Fibroblast of skin of abdomen (primary cell): ENCODE measurements at places on chromosomes 13 and 19.

DNA sequence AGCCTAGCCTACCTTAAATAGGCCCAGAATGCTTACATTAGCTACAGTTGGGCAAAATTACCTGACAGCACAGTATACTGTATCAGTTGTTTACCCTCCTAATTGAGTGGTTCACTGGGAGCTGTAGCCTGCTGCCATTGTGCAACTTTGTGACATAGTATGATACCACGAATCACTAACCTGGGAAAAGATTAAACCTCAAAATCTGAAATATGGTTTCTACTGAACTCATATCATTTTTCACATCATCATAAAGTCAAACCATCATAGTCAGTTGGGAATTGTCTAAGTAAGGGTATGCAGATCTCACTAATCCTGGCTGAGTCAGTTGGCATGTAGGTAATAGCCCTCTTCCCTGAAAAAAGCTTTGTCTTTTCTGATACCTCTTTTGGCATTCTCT is 9.2 kb downstream of the PAN3 start:
- peak; percentile 23 for DNase-seq

- no peak for DNase-seq
Measured at GRCh38 chr13:112263152-112263551, 113.0 kb upstream of the SPACA7 start.

- DNase-seq, result no peak
Measured at GRCh38 chr19:42156571-42156970, 24.3 kb upstream of the POU2F2 start.

GRCh38 chr13:30665638-30666037 is 47.9 kb downstream of the USPL1 start:
- no peak for DNase-seq

- DNase-seq, result no peak
Measured at GRCh38 chr13:110817143-110817542, 97.7 kb downstream of the ANKRD10 start.

DNA sequence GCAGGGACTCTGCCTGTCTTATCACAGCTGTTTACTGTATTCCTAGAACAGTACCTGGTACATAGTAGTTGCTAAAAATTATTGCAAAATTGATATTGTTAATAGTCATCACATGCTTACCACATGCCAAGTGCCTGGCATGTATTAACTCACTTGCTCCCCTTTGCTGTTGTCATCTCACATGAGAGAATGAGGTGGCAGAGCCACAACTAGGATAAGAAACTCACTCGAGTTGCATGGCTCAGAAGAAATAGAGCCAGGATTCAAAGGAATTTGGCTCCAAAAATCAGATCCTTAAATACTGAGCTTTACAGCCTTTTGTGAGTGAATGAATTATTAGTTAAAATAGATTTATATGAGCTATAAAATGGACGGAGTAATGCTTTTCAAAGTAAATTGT is 42.6 kb downstream of the B3GLCT start:
- DNase-seq, result no peak

DNA sequence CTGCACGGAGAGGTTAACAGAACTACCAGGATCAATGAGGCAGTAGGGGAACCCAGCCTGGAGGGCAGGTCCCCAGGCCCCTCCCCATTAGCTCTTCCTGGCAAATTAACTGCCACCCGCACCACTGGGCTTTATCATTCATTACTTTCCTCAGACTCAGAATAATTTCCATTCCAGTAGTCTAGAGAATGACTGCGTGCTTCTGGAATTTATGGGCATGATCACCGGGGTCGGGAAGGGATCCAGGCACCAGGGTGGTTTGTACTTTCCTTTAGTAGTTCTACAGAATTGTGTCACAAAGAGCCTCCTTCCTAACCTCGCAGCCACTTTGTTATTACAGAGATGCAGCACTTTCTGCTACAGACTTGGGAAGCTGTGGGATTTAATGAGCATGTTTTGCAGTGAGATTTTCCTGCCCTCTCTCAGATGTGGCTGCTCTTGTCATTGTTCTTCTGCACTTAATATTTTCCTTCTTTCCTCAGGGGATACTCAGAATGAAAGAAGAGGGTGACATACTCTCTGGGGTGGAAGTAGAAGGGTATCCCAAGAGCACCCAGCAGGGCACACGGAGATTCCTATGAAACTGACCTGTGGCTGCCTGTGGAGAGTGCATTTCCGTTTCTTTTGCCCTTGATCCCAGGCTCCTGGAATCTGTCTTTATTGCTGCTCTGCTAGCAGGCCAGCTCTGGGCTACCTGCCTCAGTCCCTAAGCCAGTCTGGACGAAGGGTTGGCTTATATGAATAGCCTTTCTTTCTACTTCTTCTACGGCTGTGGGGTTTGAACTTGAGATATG is 285.0 kb upstream of the SLC10A2 start:
- DNase-seq, result peak; percentile 79

GRCh38 chr13:25109341-25109740 is 13.4 kb downstream of the PABPC3 start:
- DNase-seq, result no peak

DNA sequence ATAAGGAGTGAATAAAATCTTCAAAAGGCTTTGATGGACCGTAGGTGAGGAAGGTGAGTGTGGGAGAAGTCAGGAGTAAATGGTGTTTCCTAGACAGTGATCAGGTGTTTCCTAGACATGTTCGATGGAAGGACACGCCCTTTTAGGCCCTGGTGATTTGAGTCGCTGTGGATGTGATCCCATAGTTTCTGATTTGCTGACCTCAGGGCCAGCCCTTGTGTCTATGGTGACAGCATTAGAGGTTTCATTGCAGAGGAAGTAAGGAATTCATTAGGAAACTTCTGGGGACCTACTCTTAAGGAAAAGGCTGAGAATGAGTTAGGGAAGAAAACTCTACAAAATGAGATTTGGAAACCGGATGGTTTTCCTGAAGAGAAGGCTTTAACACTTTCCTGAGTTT is 31.5 kb upstream of the RNF113B start:
- DNase-seq, result no peak

- no peak for DNase-seq
Measured at GRCh38 chr19:8501516-8501915, 924 bp downstream of the PRAM1 start.

DNA sequence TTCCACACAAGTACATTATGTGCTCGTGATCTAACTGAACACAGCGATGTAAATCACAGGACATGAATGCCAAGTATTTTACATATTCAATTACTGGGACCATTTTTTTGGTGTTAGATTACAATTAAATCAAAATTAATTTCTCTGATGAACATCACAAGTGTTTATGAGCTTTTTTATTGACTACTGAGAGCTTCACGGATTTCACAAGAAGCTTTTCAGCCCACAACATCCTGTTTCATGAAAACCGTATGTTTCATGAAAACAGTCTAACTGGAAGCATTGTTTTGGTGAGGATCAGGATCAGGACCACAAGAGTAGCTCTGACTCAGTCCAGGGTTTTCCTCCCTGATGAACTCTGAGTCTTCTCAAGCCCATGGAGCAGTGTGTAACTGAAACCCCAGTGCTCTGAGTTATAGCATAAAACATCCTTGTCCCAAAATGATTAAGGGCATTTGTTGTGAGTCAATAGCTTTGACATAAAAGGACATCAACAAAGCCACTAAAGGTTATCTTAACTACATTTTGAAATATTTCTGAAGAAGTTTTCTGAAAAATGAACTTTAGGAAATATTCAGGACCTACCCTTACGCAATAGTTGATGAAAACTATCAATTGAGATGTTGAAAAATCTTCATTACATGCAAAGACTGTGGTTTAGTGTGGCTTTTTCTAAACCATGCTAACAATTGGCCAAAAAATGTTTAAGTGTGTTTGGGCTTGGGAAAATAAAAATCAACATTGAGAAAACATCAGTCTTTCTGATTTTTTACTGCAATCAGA is 49.3 kb downstream of the UFM1 start:
- DNase-seq, result peak; percentile 91

- peak; percentile 46 for DNase-seq
Measured at GRCh38 chr13:101695870-101696516, 243.5 kb downstream of the ITGBL1 start.

DNA sequence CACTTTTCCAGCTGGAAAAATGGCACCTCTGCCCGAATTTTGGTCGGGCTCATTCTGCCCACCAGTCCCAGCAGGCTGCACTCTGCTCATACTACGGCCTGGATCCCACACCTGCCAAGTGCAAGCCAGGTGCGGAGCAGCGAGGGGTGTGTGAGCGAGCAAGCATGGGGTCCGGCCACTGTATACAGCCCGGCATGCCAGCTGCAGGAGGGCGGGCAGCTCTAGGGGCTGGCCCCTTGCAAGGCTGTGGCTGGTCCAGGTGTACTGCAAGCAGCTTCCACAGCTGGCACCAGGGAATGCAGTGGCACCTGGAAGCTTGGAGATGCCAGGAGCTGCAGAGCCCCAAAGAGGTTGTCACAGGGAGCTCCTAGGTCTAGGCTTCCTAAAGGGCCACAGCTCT is 2.7 kb upstream of the INTS6 start:
- no peak for DNase-seq

DNA sequence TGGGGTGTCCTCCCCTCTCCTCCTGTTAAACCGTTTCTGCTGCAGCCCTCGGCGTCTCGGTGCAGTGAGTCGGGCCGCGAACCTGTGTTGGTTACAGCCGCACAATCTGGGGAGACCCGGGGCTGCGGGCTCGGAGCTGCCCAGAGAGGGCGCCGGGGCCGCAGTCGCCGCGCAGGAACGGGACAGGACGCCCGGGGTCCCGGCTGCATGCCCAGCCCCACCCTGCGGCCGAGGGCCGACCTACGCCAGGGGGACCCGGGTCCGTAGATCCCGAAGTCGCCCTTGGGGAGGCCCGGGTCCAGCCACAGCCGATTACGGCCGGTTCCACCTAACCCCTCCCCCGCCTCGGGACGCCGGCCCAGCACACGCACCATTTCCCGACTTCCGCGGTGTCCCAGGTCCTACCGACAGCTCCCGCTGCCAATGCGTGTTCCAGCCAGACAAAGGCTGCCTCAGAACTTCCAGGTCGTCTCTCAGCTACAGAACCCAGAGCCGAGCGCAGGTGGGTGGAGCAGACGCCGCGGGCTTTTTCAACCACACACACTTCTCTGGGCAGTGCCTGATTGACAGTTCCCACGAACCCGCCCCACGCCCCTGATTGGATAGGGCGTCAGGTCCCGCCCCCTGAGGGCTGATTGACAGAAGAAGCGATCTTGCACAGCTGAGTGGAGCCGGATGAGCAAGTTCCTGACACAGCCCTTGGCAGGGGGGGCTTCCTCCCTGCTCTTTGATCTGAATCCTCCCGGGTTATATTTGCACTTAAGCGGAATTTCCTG is at the start of gene ZNF443:
Gene ZNF443, minus strand, starts transcription at position 481 of the 776 bp plus-strand sequence. Its CDS starts 107 bp downstream, at position 374.
- peak; percentile 97 for DNase-seq

DNA sequence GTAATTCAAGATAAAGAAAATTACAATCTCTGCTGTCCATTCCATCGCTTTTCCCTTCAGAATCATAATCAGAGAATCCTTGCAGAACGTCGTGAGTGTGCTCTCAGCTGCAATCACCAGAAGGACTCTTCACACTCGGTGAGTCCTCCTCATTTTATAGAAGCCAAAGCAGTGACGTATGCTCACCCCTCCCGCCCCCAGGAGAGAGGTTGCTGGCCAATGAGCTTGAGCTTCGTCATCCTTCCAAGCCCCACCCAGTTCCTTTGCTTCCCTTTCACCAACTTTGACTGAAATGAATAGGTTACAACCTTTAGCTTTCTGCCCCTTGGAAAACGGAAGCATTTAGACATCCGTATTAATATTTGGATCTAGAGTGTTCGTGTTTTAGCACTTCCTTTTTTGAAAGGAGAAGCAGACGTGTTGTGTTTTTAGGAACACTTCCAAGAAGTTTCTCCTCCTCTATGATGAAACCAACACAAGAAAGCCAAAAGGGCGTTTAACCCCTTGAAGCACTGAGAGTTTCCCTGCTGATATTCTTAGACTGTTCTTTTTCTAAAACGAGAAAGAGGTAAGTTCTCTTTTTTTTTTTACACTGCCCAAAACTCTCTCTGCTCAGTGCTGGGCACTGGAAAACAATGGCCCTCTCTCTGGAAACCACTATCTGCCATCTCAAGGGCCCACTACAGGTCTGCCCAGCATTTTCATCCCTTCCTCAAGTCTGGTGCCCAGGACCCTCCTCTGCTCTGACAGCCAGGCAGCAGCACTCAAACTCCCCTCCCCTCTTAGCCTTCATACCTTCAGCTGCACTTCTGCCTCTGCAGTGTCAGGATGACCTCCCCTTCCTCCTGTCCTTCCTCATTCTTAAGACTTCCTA is 44.3 kb upstream of the CEACAM21 start:
- DNase-seq, result peak; percentile 32

GRCh38 chr13:77817521-77817920 is 101.1 kb downstream of the EDNRB start:
- no peak for DNase-seq

- no peak for DNase-seq
Measured at GRCh38 chr19:27741236-27741635, 1471.7 kb downstream of the UQCRFS1 start.

GRCh38 chr13:81031996-81032395 is 691.1 kb upstream of the SPRY2 start:
- DNase-seq, result no peak

- no peak for DNase-seq
Measured at GRCh38 chr19:32877323-32877912, 7.9 kb upstream of the SLC7A9 start.

DNA sequence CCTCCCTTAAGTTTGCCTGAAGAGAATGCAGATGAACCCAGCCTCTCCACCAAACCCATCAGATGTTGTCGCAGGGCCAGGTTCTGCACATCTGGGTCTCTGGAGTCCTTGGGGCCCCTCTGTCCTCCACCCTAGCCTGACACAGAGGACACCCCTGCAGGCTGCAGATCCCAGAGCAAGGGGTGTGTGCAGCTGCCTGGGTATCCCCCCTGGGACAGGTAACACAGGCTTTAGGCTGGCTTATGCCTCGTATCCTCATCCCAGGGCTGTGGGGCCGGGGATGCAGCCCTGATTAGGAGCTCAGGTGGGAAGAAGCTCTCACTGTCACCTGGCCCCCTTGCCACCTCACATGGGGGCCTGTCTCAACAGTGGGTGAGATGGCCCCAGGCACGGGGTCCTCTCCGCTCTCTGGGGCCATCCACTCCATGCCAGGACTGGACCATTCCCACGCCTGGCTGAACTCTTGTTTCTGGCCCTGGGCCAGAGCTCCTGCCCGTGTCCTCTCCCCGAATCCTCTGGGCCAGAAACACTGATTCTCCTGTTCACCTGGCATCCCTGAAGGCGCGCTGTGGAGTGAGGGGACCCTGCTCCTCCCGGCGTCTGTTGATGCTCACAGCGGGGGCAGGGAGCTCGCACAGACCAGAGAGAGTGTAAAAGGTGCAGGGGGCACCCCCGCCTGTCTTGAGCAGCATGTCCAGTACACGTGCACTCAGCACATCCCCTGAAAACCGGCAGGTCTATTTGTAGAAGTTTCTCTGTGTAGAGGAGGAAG is 38.7 kb upstream of the TPM4 start:
- DNase-seq, result no peak

GRCh38 chr19:35642798-35643254 is 1.3 kb downstream of the ETV2 start:
- no peak for DNase-seq
